ENCODE measurements at places on chromosomes 3 and 15.

GRCh38 chr3:69143612-69144011, 21.2 kb upstream of the LMOD3 start:
- no peak for DNase-seq

DNA sequence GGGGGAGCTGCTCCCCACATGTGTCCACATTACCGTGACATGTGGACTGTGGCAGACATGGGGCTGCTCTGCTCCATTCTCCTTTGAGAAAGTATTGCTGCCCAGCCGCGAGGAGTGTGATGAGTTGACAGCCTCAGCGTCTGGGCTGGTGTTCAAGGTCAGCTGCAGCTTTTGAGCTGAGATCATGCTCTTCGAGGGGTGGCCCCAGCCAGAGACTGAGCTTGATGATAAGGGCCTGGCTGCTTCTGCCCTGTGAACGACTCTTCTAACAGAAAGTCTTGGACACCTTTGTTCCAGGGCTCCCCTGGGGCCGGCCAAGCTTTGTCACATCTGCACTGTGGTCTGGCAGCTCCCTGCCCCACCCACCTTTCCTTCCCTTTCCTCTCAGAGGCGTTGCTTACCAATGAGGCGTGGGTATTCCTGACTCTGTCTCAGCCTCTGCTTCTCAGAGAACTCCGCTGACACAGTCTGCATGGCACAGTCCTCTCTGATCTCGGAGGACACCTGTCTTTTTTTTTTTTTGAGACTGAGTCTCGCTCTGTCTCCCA, 86.6 kb downstream of the CHRD start:
- DNase-seq = no peak

GRCh38 chr3:62546266-62546665, 172.9 kb upstream of the FEZF2 start:
- no peak for DNase-seq

GRCh38 chr3:149342413-149343380, 9.3 kb upstream of the TM4SF18 start:
- peak; percentile 55 for DNase-seq

- no peak for DNase-seq
These were observed 190.5 kb downstream of the KCNH8 start for GRCh38 chr3:19338769-19339168.

GRCh38 chr15:48647962-48648361, 2.5 kb upstream of the FBN1 start:
- no peak for DNase-seq

DNA sequence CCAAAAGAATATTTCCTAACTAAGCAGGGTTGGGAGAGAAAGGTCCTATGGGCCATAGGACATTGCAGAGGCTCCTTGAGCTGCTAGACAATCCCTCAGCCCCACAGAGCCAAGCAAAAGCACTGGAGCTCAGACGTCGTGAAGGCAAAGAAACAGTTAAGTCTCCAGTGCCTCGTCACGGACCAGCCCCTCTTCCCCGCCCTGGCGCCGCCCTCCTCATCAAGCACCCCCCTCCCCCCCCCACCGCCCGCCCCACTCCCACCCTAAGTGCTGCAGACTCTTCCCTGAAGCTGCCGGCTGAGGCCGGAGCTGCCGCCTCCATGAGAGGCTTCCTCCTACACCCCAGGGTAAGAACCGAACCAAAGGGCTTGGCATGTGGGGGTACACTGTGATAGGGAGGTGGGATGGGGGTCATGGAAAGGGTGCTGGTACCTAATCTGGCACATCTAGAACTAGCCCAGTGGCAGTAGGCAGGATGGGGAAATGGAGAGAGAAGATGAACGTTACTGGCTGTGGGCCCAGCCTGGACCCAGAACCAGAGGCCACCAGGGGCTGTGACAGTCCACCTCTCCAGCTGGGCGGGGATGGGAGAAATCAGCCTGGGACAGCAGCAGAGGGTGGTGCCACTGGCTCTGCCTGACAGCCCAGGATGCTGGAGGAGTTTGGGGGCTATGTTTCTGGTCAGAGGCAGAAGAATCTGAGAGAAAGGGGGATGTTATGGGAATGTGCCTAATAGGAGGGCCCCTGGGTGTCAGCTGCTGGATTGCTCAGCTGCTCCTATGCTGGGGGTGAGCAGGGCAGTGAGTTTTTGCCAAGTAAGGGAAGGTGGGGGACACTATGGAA, at the start of gene MAP1A:
Gene MAP1A, plus strand, starts transcription at position 255 of the 843 bp plus-strand sequence. CDS start 3,866 bp downstream, outside the sequence.
- DNase-seq = no peak

- DNase-seq = no peak
These were observed 49.5 kb downstream of the CCDC12 start for GRCh38 chr3:46926871-46927717.

GRCh38 chr3:166706094-166706493, 674.0 kb downstream of the ZBBX start:
- DNase-seq = no peak

DNA sequence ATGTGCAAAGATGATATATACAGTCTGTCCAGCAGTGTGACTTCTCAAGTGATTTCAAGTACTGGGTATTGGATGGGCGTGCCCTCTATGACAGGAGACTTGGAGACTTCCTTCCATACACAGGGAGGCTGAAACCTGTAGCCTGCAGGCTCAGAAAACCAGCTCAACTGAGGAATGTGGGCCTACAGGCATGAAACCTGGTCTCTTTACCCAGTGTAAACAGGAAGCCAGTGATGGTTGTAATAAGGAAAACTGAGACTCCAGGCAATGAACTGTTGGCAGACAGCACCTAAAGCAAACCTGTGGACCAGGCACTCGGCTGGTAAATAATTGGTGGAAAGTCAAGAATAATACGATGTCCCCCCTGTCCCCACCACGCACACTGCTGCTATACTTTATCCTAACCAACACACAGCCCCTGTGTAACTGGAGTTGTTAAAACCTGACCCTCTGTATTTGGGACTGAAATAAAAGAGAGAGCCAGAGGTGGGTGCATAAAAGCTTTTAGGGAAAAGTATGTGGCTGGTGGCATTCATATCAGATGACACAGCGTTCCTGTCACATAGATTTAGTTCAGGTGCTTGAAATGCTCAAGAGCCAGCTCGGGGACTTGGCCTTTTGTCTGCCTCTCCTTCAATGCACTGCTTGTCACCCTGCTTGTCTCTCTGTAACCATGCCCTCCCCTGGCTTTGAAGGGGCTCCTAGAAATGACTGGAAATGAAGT, 144.7 kb downstream of the TPRG1 start:
- DNase-seq = no peak

GRCh38 chr3:140614001-140614400, 63.9 kb upstream of the TRIM42 start:
- no peak for DNase-seq

GRCh38 chr3:37995652-37996641, 5.4 kb downstream of the VILL start:
- DNase-seq = no peak

GRCh38 chr3:31531992-31532586, 636 bp upstream of the STT3B start:
- DNase-seq = peak; percentile 87

DNA sequence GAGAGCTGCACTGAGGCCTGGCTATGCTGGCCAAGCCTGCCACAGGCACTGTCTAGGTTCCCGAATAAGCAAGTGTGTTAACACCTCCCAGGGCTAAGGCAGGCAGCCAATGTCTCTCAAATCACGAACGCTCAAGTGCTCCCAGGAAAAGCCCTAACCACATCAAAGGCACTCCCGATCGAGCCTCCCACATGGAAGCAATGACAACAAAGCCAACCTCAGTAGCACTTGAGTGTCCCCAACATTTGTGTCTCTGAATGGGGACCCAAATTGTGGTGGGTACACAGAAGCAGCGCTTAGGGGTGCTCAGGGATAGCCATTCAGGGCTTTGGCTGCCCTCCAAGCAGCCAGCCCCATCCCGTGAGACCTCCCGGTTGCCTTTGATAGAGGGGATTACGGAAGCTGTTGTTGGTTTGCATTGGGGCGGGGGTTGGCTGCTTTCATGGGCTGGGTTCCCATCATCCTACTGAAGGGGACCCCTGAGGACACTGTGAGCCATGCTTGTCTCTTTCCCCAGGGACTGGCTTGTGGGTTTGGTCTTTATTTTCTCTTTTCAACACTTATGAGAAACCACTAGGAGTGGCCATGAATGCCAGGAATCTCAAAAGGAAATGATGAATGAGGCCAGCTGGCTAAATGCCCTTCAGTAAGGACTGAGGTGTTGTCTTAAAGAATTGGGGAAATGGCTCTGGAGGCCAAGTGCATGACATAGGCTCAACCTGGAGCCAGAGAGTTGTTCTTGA, 234.1 kb upstream of the FEZF2 start:
- peak; percentile 61 for DNase-seq

GRCh38 chr3:58572013-58572633, 5.1 kb downstream of the FAM107A start:
- DNase-seq = no peak

DNA sequence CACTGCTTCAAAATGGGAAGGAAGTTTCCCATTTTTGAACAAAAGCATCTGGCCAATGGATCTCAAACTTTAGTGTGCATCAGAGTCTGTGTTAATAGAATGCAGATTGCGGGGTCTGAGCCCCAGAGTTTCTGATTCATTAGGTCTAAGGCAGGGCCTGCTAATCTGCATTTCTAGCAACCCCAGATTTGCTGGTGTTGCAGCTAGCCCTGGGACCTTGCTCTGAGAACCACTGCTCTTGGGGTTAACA, 30.7 kb upstream of the USP3 start:
- DNase-seq = no peak

GRCh38 chr3:178001670-178002101, 534.5 kb upstream of the KCNMB2 start:
- DNase-seq = no peak

- DNase-seq = no peak
These were observed 42.4 kb upstream of the LARS2 start for GRCh38 chr3:45345846-45346580.

DNA sequence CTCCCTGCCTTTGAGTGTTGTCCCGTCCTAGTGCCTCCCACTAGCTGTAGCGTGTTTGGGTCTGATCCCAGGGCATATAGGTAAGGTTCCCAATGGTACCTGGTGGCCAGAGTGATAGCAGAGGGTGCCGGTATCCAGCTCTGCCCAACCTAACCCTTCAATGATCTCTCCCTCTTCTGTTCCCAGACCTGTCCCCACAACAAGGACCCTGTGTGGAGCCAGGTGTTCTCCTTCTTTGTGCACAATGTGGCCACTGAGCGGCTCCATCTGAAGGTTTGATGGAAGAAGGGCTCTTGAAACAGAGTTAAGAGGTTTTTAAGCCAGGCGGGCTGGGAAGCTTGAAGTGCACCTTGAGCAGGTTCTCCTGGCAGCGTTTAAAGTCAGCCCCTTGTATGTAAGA, 35.5 kb downstream of the ESYT3 start:
- no peak for DNase-seq

DNA sequence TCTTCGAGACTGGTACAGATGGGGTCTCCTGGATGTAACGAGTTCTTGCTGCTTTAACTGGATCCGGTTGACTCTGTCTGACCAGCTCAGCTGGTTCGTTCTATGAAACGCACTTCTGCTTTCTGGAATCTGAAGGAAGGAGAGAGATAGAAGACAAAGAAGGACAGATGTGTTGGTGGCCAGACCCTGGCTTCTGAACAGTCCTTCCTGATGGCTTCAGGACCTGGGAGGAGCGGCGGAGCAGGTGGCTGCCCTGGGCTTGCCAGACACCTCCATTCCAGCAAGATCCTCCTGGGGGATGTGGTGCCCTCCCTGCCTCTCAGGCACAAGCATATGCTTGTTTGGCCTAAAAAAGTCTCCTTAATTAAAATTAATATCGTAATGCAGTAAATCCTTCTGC, 99.9 kb downstream of the APBA2 start:
- no peak for DNase-seq

DNA sequence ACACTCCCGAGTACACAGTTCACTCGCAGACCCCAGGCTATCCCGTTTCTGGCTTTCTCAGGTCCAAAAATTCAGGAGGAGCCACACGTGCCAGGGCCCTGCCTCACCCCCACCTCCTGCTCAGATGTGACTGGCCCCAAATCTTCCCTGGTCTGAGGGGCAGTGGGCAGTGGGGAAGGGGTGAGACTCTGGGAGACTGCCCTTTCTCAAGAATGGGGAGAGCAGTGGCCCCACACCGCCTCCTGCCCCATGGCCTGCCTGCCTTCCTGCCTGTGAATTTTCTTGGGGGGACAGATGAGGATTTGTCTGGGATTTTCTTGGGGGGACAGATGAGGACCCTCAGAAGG, 174.6 kb downstream of the MEGF11 start:
- DNase-seq = no peak

GRCh38 chr3:30612437-30613132, 6.2 kb downstream of the TGFBR2 start:
- no peak for DNase-seq

GRCh38 chr3:60154011-60154410, 1097.2 kb downstream of the FHIT start:
- DNase-seq = no peak

DNA sequence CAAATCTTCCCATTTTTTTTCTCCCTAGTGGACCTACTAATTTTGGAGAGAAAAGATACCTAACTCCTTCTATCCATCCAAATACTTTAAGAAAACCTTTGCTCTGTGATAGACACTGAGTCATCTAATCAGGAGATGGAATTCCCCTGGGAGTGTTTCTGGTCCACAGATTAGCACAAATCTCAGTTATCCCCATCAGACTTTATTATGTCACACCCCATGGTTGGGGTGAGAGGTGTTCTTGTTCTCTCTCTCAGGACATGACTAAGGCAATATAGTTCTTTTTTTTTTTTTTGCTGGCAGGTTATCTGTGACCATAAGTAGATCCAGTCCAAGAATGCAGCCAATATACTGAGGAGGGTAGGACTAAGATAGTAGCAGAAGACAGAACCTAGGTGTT, 15.8 kb downstream of the SLC9A9 start:
- no peak for DNase-seq

DNA sequence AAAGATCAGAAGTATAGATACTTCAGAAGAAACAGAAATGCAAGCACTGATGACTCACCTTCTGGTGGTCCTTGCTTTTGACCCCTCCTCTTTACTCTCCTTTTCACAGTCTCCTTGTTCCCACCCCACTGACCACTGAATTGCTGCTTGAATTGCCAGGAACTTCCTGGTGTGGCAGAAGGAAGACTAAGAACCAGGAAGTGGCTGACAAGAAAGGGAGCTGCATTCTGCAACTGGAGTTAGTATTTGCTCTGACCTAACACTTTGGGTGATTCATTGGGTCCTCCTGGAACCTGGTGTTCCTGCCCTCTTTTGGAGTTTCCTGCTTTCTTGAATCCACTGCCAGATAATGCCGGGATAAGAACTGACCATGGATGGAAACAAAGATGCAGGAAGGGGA, 23.0 kb downstream of the KY start:
- no peak for DNase-seq

GRCh38 chr3:194354315-194354714, 3.2 kb upstream of the CPN2 start:
- no peak for DNase-seq

DNA sequence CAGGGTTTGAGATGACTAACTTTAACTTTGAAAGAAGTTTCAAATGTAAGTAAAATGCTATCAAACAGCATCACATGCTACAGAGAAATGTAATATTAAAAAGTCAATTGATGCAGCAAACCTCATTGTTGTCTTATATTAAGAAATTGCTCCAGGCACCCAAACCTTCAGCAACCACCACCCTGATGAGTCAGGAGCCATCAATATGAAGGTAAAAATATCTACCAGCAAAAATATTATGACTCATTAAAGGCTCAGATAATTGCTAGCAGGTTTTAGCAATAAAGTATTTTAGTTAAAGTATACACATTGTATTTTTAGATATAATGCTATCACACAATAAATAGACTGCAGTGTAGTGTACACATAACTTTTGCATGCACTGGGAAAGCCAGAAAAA, 746.3 kb downstream of the ZPLD1 start:
- no peak for DNase-seq

- no peak for DNase-seq
These were observed 229.5 kb downstream of the SHQ1 start for GRCh38 chr3:72618739-72619138.

- no peak for DNase-seq
These were observed 617.7 kb upstream of the NR2F2 start for GRCh38 chr15:95712785-95713184.
